ENCODE measurements at places on chromosomes 2 and 18. TPM values are rescaled to one million over a fixed set of nuclear protein-coding genes. Genes with fewer than 3 reads are reported as not detected.

Gene PTPRM
- not detected for total RNA-seq

Gene LINC00305
- not detected for total RNA-seq

Gene CRACDL
- total RNA-seq: 2.9 TPM

Gene GMCL1
- 10.2 TPM for total RNA-seq

Gene CROCC2
- not detected for total RNA-seq

Gene PRKAG3
- total RNA-seq: not detected

Gene ANKRD62
- total RNA-seq: not detected

Gene SNORC
- 0.03 TPM for total RNA-seq

Gene SERTAD2
- 28.9 TPM for total RNA-seq

Gene LONRF2
- total RNA-seq: not detected

Gene DSC3
- total RNA-seq: not detected

Gene EFR3B
- 0.18 TPM for total RNA-seq

Gene TNS1
- total RNA-seq: not detected

Gene DHRS9
- not detected for total RNA-seq

Gene CKAP2L
- total RNA-seq: 7.7 TPM

Gene CPLX4
- total RNA-seq: not detected

Gene KCNF1
- total RNA-seq: 1.9 TPM

Gene RTKN
- total RNA-seq: 56.2 TPM

Measured in G401 (cell line).